ENCODE measurements at places on chromosomes 12 and 14.

GRCh38 chr12:86138770-86139169 is 117.4 kb downstream of the MGAT4C start:
- no peak for DNase-seq

DNA sequence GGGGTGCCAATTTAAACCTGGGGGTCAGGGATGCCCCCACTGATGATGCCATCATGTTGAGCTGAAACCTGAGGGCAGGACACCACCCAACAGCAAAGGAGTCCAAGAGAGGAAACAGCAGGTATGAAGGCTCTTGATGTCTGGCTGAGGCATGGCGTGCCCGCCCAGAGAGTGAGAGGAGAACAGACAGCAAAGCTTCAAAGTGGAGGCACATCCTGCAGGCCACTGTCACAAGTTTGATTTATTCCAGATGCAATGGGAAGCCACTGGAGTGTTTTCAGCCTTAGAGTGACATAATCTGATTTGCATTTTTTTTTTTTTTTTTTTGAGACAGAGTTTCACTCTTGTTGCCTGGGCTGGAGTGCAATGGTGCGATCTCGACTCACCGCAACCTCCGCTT is 34.8 kb downstream of the IRF2BPL start:
- no peak for DNase-seq

GRCh38 chr12:69167648-69168165 is 71.7 kb upstream of the CPSF6 start:
- DNase-seq, result no peak

- no peak for DNase-seq
These were observed 18.6 kb downstream of the DDX24 start for GRCh38 chr14:94062344-94062940.

DNA sequence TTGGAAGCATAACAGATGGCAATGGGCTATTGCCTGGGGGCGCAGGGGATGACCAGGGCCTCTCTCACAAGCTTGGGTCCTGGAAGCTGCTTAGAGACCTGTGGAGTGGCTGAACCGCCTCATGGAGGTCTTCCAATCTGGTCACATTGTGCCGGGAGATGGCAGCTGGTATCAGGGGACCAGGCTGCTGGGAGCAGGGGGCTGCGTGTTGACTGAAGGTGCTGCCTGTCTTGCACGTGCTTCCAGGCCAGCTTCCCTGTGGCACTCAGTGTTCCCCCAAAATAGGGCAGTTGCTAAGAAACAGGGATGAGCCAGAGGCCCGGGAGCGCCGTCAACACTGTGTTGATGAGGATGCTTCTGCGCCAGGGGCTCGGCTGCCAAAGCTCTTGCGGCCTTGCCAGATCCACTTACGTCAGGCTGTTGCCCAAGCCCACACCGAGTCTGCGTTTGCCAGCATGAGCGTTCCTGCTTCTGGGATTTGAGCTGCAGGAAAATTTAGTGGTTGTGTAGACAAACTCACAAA is 39.8 kb downstream of the ELK3 start:
- peak; percentile 88 for DNase-seq

DNA sequence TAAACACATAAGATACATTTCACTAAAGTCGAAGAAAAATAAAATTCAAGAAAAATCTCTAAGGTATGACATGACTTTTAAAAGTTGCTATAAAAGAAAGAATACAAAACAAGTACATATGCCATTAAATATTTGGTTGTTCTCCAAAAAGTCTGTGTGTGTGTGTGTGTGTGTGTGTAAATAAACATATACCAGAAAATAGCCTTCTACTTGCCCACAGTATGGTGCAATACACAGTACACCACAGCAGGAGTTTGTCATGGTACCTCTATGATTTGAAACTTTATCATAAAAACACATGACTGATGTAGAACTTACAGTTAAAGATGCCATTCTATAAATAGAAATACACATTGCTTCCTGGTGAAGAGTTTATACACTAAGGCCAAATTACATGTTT is 692.7 kb upstream of the MGAT4C start:
- DNase-seq, result no peak

- no peak for DNase-seq
These were observed 72.0 kb downstream of the RIMBP2 start for GRCh38 chr12:130644146-130644545.

DNA sequence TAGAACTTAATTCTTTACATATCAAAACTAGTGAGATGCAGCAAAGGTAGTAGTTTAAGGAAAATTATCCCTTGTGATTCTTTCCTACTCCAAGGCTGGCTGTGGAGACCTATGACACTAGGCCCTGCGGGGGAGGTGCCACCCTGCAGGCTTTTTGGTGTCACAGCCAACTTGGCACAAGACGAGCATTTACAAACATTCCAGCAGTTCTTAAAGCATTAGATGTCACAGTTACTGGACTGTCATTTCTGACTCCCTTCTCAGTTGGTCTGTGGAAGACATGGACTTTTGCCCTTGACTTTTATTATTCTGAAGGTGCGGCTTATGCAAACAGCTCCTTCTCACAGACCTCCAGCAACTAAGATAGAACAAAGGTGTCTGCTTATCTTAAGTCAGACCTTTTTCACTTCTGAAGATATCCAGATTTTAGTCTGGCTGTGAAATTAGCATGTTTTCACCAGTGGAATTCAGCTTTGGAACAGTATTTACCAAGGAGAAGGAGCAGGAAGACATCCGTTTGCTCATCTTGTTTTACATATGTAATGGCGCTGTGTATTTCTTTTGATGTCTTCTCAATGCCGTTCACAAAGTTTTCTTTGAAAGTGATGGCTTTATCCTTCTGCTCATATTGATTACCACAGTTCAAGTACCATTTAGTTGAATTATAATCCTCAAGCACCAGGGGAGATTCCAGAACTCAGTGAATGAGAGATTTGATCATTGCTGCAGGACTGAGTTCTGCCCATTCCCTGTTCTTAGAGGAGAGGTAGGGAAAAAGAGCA is 17.9 kb downstream of the SRGAP1 start:
- DNase-seq, result no peak

DNA sequence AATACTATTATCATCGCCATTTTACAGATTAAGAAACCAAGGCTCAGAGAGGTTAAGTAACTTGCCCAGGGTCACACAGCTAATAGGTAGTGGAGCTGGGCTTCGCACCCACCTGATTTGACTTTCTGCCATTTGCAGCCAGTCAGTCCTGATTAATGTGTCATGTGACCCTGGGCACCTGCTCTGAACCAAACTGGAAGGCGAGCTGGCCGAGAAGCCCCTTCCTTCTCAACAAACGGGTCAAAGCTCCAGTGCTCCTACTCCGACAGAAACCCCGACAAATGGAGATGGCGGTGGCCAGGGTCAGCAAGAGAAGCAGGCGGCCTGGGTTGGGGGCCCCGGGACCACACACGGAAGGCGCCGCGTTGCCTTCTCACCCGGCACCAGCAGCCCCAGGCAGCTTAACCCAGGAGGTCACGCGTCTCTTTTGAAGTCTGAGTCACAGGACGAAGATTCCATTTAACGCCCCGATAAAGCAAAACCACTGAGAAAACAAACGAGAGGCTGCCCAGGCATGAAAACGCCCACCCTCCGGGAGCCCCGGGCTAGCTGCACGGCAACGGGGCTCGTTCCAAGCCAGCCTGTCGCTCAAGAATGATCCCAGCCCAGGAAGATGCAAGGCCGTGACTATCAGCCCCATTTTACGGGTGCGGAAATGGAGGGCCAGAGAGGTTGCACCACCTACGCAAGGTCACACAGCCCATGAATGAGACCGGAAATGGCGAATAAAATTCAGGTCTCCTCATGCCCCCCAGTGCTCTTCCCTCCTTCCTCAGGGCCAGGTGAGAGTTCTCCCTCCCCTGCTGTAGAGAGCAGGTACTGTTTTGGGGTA is 124.8 kb downstream of the SCARB1 start:
- no peak for DNase-seq

DNA sequence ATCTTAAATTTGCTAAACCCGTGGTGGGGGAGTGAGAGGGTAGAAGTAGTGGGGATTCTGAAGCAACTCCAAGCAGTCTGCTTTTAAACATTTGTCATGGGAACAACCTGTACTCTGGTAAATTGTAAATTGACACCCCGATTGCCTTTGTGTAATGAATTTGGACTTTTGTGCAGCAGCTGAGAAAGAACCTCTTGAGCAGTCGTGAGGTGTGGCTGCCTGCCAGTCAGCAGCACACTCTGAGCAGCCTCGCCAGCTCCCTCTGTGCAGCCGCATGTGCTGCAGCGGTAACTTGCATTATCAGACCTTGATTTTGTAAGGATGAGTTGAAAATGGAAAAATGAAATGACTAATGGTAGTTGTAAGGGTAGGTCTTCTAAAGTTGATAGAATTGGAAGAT is 74.3 kb downstream of the SUSD6 start:
- peak; percentile 90 for DNase-seq

- no peak for DNase-seq
These were observed 36.8 kb downstream of the RAP1B start for GRCh38 chr12:68647507-68647906.

- no peak for DNase-seq
These were observed 127.4 kb downstream of the MGST1 start for GRCh38 chr12:16474801-16475200.

GRCh38 chr12:128458301-128458974 is 191.5 kb downstream of the TMEM132C start:
- DNase-seq, result no peak

- no peak for DNase-seq
These were observed 186.6 kb upstream of the PLEKHG7 start for GRCh38 chr12:92516277-92516600.

GRCh38 chr12:70157099-70157498 is 86.1 kb upstream of the CNOT2 start:
- no peak for DNase-seq

DNA sequence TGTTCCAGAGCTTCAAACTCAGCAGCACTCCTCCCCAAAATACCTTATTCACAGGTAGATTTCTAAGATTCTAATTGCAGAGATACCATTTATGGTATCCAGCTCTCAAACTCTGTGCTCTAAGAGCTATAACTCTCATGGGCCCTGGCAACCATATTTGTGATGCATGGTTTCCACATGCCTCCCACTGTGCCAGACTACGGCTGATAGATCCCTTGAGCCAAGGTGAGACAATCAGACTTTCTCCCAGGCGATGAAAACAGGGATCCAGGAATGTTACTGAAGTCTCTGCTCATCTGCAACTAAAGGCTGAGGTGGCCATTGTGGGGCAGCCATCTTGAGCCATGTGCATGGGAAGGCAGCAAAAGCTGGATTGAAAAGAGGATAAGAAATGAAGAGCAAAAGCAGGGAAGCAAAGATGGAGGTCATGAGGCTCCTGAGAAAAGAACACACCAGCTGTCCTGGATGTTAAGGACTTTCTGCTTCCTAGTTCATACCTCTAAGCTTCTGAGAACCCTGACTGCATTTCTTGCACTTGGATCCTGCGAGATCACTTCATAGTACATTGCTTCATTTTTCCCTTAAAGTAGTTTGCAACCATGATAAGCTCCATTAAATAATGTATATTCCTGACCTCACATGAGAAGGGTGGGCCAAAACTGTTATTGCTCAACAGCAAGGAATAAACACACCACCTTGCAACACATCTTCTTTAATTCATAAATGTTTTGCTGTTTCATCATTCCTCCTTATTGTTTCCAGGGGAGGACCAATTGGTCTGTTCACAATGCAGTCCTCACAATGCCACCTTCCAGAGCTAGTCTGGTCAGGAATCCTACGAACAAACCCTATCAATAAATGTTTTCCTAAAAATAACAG is 5.4 kb downstream of the EGLN3 start:
- no peak for DNase-seq

- DNase-seq, result no peak
These were observed 54.3 kb downstream of the MAP3K9 start for GRCh38 chr14:70754991-70755390.

GRCh38 chr12:19988001-19988400 is 380.3 kb upstream of the PDE3A start:
- no peak for DNase-seq

DNA sequence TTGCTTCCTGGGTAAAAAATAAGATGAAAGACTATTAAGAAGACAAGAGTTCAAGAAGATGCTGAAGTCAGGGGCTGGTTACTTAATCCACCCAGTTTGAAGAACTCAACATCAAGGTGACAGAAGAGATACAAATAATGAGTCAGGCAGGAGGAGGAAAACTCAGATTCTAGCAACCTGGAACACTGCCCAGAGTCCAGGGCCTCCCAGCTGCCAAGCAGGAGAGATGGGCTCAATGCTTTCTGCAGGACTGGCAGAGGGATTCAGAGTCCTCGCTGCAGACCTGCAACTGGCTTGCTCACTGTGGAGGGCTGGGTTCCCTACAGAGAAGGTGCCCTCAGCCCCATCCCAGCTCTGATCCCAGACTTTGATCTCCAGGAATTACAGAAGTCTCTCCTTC is 28.6 kb upstream of the CEBPE start:
- DNase-seq, result no peak

DNA sequence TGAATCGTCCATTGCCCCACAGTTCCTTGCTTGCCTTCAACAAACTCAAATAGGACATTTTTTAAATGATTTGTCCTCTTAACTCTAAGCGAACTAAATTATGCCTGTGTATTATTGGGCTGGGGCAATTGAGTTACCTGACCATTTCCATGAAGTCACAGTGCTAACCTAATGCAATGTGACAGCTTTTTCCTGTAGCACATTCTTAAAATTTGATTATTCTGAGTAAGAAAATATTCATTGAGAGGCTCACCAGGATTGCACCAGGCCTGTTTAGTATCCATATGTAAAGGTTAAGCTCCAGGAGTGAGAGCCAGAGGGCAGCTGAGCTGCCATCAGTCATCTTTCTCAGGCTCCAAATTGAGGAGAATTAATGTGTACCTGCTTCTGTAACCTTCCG is 90.9 kb downstream of the GPR65 start:
- no peak for DNase-seq

- DNase-seq, result no peak
These were observed 14.9 kb downstream of the GIT2 start for GRCh38 chr12:109981311-109981710.

- no peak for DNase-seq
These were observed 5.4 kb downstream of the ZNF219 start for GRCh38 chr14:21093018-21093417.

- no peak for DNase-seq
These were observed 8.4 kb downstream of the NCKAP5L start for GRCh38 chr12:49819786-49820185.

DNA sequence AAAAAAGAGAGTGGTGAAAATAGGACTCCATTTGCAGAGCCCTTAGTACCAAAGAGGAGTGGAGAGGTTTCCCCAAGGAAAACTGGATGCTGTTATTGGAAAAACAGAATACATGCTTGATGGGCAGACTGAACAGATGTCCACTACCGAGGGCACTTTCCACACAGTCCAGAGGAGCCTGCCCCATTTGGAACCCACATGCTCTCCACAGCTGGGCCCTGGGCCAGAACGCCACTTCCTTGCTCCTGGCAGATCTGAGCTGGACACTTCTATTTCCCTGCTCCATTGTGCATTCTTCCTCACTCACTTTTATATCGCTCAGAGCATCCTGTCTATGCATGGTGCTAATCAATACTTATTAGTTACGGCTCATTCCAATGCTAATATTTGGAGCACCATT is 249.9 kb downstream of the SLC15A4 start:
- DNase-seq, result peak; percentile 31
